ENCODE measurements at places on chromosomes 2 and 18. TPM values are rescaled to one million over a fixed set of nuclear protein-coding genes. Genes with fewer than 3 reads are reported as not detected.

The NAT8 gene
- total RNA-seq, result not detected

The REG3A gene
- total RNA-seq, result not detected

The RAPGEF4 gene
- 3.3 TPM for total RNA-seq

The CCDC178 gene
- not detected for total RNA-seq

All from Caki2 (cell line).